GF-D8 (cell line): ENCODE measurements at places on chromosomes 3 and 15.

- no peak for DNase-seq
Measured at GRCh38 chr15:43230640-43231115, 9.9 kb upstream of the EPB42 start.

DNA sequence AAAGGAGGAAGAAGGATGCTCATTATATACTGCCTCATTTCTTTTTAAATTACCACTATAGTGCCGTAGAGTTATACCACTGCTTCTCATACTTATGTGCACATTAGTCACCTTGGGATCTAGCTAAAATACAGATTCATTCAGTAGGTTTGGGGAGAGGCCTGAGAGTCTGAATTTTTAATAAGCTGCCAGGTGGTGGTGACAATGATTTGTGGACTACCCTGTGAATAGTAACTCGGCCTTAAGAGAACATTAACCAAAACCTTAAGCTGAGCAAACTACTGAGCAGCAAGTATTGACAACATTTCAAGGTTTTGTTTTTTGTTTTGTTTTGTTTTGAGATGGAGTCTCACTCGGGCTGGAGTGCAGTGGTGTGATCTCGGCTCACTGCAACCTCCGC, 19.8 kb downstream of the UBA5 start:
- DNase-seq = no peak

GRCh38 chr3:195828762-195829161, 17.0 kb upstream of the MUC4 start:
- DNase-seq = no peak

DNA sequence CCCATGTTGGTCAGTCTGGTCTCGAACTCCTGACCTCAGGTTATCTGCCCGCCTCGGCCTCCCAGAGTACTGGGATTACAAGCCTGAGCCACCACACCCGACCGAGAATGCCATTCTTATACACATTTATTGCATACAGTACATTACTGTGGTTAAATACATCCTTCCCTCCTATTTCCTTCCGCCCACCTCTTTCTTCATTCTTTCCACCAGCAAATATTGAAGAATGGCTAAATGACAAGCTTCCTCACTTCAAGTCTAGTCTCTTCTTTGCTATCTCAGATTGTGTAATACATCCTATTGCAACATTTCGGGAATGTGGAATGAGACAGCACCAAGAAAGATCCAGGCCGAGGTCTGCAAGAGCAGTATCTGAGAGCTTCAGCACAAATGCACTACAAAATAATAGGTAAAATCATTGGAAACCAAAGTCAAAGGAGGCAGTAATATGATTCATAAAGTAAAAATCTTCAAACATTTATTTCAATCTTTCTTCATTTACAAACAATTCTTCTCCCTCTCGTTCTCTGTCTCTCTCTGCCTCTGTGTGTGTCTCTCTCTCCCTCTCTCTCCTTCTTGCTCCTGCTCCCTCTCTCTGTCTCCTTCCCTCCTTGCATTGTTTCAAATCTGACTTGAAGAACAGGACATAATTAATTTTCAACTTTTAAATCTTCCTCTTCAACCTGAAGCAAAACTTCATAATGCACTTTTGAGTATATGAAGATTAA, 94.7 kb upstream of the TGFBR2 start:
- peak; percentile 72 for DNase-seq

- DNase-seq = no peak
Measured at GRCh38 chr3:128922804-128923459, 43.5 kb downstream of the ACAD9 start.
